Activated T-cell treated with anti-CD3 and anti-CD28 coated beads, Interleukin-2, amount 50 U/mL, for 72 hours (primary cell): ENCODE measurements at places on chromosomes 11 and 22. TPM values are rescaled to one million over a fixed set of nuclear protein-coding genes. Genes with fewer than 3 reads are reported as not detected.

Gene ACCS
- 34.6 TPM for total RNA-seq

Gene CCDC116
- total RNA-seq, result 0.51 TPM

Gene CCDC81
- 0.77 TPM for total RNA-seq

Gene TMEM25
- total RNA-seq, result 18.1 TPM

Gene SHISAL1
- not detected for total RNA-seq

Gene SHISA8
- total RNA-seq, result 3.2 TPM

Gene MPEG1
- 0.05 TPM for total RNA-seq

Gene NAV2
- total RNA-seq, result 2.0 TPM

Gene ENDOD1
- total RNA-seq, result 20.5 TPM

Gene KCTD14
- 0.34 TPM for total RNA-seq

Gene PPFIBP2
- total RNA-seq, result 30.6 TPM

Gene GNAZ
- total RNA-seq, result 0.89 TPM

Gene OR51T1
- total RNA-seq, result not detected

Gene PNPLA5
- not detected for total RNA-seq

Gene SNX15
- total RNA-seq, result 31.5 TPM

Gene GLYATL2
- total RNA-seq, result not detected

Gene AGBL2
- 7.6 TPM for total RNA-seq

Gene TREH
- not detected for total RNA-seq

Gene NEFH
- total RNA-seq, result 1.7 TPM
